ENCODE measurements at places on chromosomes 7 and 10.

DNA sequence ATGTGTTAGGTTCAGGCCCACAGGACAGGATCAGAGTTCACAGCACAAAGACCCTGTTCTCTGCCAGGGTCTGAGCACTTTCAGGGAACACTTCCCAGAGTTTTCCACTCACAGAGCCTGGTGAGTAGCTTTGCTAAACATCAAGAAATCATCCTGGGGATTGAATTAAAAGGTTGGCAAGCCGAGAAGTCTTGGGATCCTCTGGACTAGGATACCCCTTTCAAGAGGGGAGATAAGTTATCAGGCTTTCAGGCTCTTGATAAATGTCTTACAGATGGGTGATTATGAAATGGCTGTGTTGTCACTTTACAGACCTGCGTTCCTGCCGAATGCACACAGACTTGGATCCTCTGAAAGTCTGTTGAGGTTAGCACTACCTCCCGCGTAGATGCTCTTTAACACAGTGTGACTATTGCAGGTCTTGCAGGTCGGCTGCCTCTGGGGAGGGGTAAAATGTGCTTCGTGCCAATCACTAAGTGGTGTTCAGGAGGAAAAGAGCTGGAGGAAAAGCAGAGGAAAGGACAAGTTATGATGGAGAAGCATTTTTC, 473.5 kb upstream of the AKR1E2 start:
- no peak for DNase-seq

DNA sequence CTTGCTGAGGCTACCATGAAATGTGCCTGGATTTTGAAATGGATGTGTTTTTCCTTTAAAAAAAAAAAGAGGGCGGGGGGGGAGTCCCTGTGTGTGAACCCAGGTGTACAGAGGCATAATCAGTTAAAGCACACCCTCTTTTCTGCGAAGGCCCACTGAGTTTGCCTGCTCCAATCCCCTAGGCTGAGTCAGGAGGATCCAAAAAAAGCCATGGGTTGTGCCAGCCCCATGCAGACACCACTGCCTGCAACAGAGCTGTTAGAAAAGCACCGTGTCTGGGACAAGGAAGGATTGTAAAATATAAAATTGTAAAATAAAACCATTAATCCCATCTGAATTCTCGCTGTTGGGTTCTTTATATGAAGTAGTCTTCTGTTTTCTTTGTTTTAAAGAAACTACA, 217.9 kb downstream of the ADAM12 start:
- DNase-seq: no peak

- DNase-seq: no peak
Observed at GRCh38 chr7:99730238-99730810, 4.7 kb downstream of the CYP3A7 start.

GRCh38 chr7:99398891-99399445, 9.4 kb downstream of the PDAP1 start:
- no peak for DNase-seq

- DNase-seq: no peak
Observed at GRCh38 chr10:8013006-8013405, 41.5 kb upstream of the GATA3 start.

GRCh38 chr7:154183482-154183881, 131.3 kb downstream of the DPP6 start:
- DNase-seq: no peak

DNA sequence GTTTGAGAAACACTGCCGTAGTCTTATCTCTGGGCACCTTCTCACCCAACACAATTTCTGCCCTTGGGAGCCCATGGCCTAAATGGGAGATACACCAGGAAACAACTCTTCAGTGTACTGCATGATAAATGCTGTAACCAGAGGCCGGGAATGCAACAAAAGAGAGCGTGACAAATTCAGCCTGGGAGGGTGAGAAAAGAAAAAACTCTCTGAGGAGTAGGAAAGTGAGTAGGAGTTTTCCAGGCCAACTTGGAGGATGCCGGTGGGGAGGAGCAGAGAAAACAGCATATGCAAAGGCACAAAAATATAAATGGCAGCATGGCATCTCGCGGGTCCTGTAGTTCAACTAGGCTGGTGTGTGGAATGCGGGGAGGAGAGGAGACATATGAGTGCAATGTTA, 624.5 kb downstream of the PARD3 start:
- DNase-seq: no peak

DNA sequence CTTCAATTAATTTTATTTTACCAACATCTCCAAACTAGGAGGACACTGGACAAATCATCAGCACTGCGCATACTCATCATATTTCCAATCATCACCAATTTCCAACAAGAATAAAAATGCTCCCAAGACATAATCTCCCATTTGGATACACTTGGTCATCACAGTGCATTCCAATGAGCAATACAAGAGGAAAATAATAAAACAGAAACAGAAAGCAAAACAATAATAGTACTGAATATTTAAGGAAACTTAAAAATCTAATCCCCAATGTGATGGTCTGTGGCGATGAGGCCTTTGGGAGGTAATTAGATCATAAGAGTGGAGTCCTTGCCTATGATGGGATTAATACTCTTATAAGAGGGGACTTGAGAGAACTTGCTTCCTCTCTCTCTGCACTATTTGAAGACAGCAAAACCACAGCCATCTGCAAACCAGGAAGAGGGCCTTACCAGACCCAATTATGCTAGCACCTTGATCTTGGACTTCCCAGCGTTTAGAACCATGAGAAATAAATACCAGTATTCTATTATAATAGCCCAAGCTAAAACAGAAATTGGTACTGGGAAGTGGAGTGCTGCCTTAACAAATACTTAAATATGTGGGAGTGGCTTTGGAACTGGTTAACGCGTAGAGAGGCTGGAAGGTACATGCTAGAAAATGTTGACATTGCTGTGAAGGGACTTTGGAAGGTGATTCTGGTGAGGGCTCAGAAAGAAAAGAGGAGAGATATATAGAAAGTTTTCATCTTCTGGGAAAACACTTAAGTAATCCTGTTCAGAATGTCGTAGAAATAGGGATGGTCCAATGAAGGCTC, 91.5 kb downstream of the JAZF1 start:
- DNase-seq: no peak

DNA sequence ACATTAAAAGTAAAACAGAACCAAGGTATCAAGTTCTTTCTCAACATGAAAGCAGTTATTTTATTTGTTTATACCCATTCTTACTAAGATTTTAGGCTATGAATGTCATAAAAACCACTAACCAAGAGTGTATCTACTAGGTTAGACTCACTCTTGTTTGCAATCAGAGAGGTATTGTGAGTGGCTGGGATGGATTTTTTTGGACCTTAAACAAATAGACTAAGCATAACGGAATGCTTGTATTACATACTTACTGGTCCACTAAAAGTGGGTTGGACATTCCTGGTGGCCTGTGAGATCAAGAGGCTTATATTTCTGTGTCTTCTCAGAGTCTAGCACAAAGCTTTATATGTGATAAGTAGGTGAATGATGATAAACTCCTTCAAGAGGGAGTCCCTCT, 32.6 kb upstream of the CBLL1 start:
- no peak for DNase-seq

GRCh38 chr10:64385355-64385754, 864.2 kb downstream of the REEP3 start:
- DNase-seq: no peak

GRCh38 chr10:127052001-127052400, 144.4 kb downstream of the INSYN2A start:
- DNase-seq: no peak

- DNase-seq: no peak
Observed at GRCh38 chr10:100109670-100110069, 28.0 kb upstream of the CPN1 start.

GRCh38 chr7:146094356-146094755, 22.2 kb upstream of the CNTNAP2 start:
- no peak for DNase-seq

- DNase-seq: no peak
Observed at GRCh38 chr7:4406288-4407058, 275.6 kb upstream of the FOXK1 start.

GRCh38 chr7:28878481-28878880, 79.6 kb downstream of the TRIL start:
- DNase-seq: no peak

DNA sequence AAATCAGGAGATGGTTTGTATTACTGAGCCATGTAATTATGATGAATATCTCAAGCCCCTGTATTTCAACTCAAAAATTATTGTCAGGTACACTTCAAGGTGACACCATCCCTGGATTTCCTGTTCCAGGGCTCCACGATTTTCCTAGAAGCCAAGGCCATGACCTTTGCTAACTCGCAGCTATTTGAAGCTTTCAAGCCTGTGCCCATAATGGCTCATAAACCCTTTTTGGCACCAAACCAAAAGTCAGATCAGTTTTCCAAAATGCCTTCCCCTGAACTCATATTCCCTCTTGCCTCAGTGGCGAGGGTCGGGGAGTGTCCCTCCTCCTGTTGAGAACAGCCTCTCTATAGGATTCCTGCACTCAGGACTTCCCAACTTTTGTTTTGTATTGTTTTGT, 70.8 kb downstream of the HIP1 start:
- no peak for DNase-seq

GRCh38 chr7:15674586-15674985, 11.9 kb downstream of the MEOX2 start:
- DNase-seq: no peak

DNA sequence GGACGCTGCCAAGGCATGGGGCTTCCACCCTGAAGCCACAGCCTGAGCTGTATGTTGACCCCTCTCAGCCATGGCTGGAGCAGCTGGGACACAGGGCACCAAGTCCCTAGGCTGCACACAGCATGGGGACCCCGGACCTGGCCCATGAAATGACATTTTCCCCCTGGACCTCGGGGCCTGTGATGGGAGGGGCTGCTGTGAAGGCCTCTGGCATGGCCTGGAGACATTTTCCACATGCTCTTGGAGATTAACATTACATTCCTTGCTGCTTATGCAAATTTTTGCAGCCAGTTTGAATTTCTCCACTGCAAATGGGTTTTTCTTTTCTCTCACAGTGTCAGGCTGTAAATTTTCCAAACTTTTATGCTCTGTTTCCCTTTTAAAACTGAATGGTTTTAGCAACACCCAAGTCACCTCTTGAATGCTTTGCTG, 463.6 kb downstream of the ZWINT start:
- no peak for DNase-seq

- no peak for DNase-seq
Observed at GRCh38 chr7:106552645-106553445, 108.1 kb downstream of the CCDC71L start.

DNA sequence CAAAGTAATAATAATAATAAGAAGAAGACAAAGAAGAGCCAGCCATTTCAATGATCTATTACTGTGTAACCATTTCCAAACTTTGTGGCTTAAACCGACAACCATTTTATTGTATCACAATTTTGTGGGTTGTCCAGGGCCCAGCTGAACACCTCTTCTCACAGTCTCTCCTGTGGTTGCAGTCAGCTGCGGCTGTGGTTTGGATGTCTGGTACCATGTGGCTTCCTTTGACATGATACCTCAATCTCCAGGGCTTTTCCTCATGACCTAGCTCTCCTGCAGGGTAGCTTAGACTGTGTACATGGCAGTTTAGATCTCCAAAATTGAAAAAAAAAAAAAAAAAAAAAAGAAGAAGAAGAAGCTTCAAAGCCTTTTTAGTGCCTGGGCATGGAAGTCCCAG, 72.6 kb upstream of the NFKB2 start:
- peak; percentile 45 for DNase-seq

DNA sequence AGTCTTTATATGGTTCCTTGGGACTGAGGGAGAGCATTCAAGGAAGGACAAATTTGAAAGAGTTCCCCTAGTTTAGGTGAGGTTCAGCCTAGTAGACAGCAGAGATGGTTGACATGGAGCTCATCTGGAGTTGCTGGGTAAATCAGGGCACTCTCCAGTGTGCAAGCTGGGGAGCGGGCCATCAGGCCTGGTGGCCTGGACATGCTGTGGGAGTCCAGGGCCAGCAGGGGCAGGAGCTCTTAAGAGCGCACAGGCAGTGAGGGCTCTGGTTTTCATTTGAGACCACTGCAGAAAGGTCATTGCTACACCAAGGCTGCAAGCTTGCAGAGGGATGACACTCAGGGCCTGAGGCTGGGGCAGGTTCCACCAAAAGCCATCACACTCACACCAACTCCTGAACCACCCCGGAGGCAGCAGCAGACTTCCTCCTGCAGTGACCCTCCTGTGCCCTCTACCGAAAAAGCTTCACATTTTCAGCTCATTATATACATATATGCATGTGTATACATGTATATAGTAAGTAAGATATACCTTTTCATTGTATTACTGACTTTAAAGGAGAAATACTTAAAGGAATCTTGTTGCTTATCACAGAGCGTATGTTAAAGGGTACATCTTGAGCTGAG, 39.5 kb downstream of the STEAP1B start:
- no peak for DNase-seq

- DNase-seq: peak; percentile 60
Observed at GRCh38 chr10:117167789-117168674, 29.3 kb upstream of the KCNK18 start.

DNA sequence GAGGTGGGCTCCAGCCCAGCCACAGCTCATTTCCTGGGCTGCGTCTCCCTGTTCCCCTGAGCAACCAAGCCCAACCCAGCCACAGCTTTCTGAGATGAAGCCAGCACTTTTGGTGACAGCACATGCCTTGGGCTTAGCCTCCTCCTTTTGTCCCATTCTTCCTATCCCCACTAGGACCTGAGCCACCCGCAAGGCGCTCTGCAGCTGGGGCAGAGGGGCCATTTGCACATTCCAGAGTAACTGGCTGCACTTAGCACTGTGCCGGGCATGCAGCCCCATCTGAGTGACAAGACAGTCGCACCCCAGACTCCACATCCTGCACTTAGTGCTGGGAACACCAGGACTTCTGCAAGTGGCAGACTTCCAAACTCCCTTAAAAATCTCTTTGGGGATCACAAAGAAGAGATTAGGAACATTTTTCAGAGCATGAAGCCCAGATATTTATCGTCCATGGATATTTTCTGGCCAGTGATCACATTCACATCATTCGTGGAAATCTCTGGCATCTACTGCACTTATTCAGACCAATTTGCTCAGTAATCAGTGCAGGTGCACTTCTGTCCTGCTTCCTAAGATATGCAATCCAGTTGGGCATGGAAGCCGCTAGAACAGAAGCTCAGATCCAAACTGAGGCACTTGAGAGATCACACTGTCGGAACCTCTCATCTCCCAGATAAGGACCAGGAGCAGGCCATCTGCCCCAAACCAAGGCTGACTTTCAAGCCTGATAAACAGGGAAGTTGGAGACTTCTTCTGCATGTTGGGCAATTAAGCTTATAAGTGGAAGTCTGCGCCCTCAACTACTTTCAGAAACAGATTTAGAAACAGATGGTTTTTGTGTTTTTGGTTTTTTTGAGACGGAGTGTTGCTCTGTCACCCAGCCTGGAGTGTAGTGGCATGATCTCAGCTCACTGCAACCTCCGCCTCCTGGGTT, 26.4 kb downstream of the CHST15 start:
- no peak for DNase-seq

- DNase-seq: no peak
Observed at GRCh38 chr7:141123522-141123921, 49.7 kb downstream of the TMEM178B start.

GRCh38 chr10:49040601-49041000, 74.7 kb downstream of the VSTM4 start:
- DNase-seq: no peak

DNA sequence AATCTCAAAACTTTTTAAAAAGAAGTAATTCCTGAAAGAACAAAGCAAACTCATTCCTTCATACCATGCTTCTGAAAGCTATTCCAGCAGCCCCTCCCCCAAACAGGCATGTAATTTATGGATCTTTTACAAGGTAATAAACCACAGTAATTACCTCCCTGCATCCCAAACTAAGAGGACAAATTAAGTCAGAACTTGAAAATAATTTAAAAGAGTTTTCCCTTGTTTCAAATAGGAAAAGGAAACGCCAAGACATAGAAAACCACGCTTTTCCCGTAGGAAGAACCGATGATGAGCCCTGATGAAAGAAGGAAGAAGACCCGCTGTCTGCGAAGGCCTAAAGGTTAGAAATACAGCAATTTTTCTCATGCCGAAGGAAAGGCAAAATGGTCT, 8.9 kb downstream of the HOXA4 start:
- no peak for DNase-seq

All from thymus (tissue), 14 donors.